Aorta (tissue), 5 donors: ENCODE measurements at places on chromosomes 3 and 15. TPM values are rescaled to one million over a fixed set of nuclear protein-coding genes. Genes with fewer than 3 reads are reported as not detected.

The COMMD2 gene
- total RNA-seq = 34.4 TPM

DNA sequence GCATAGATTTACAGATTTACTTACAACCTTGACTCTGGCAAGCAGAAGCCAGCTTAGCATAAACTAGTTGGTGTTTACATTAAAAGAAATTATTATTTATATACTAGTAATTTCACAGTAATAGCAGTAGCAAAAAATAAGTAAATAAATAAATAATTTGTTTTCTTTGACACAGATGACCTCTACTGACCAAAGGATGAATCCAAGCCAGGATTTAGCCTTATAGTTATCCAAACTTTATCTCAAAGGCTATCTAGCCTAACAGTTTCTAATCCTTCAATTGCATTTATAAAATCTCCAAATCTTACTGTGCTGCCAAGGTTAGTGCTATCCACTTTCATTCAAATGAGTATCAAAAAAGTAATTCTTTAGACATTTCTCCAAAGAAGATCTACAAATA is 64.3 kb downstream of the FRMD5 start:
- no peak overlapping the region for H3K27ac ChIP-seq
- no peak overlapping the region for H3K4me3 ChIP-seq
- no peak for DNase-seq
- no peaks in the 10 kb centered on the region for H3K36me3 ChIP-seq
- no peaks in the 10 kb centered on the region for H3K27me3 ChIP-seq

The C15orf62 gene
- total RNA-seq = 0.19 TPM

DNA sequence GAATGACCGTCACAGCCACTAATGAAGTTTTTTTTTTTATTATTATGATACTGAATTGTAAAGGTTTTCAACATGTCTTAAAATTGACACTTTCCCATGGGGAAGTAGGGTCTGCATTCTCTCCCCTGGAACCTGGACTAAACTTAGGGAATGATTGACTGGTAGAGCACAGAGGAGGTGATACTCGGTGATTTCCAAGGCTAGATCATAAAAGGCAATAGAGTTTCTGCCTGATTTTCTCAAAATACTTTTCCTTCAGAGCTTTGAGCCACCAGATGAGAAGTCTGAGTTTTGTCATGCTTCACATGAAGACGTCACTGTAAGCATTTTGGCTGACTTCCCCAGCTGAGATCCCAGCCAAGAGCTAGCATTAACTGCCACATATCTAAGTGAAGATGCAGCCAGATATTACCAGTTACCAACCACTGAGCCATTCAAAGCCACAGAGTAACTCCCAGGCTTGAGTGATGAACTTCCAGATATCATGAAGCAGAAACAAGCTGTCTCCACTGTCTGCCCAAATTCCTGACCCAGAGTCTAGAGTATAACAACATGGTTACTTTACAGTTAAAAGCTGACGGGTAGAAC is 105.8 kb downstream of the LSAMP start:
- no peaks in the 10 kb centered on the region for H3K4me1 ChIP-seq
- no peaks in the 10 kb centered on the region for H3K27me3 ChIP-seq
- no peak for DNase-seq
- no peak overlapping the region for H3K27ac ChIP-seq
- no peaks in the 10 kb centered on the region for H3K36me3 ChIP-seq

DNA sequence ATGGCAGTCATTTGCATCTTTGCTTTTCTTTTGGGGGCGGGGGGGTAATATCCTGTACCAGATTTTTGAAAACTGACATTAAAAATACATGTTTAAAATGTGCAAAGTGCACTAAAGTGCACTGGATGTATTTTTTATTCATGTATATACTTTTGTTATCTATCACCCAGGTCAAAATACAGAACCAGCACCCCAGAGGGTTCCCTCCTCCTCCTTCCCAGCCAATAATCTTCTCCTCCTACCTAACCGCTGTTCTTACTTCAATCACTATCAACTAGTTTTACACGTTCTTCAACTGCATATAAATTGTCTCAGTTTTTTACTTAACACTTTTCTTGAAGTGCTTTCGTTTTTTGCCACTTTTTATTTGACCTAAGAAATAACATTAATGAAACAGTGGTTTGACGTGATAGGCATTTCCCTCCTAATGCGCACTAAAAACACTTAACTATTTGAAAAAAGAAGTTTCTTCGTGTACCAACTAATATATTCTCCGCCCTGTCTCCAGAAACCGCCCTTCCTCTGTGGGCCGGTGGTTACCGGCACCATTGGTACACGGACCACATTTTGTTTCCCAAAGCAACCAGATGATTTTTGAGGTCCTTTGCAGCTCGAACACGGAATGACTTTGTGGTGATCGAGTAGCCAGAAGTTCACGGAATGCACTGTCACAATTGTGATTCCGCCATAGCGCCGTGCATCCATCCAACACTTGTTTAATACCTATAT is 836 bp upstream of the AKAP13 start:
- H3K27me3 ChIP-seq = no peaks in the 10 kb centered on the region
- H3K27ac ChIP-seq = peak overlapping the region; percentile 52
- H3K4me3 ChIP-seq = peak overlapping the region; percentile 75
- no peaks in the 10 kb centered on the region for H3K36me3 ChIP-seq
- no peaks in the 10 kb centered on the region for H3K4me1 ChIP-seq

The XCR1 gene
- 0.26 TPM for total RNA-seq

GRCh38 chr3:23152989-23153388 is 50.1 kb upstream of the UBE2E2 start:
- no peaks in the 10 kb centered on the region for H3K27me3 ChIP-seq
- no peaks in the 10 kb centered on the region for H3K36me3 ChIP-seq
- no peak overlapping the region for H3K27ac ChIP-seq
- no peaks in the 10 kb centered on the region for H3K4me1 ChIP-seq

The GRIP2 gene
- 8.6 TPM for total RNA-seq

GRCh38 chr15:83312071-83312470 is 27.6 kb upstream of the BNC1 start:
- no peaks in the 10 kb centered on the region for H3K4me1 ChIP-seq
- H3K27me3 ChIP-seq = no peaks in the 10 kb centered on the region
- no peak for DNase-seq
- no peak overlapping the region for H3K27ac ChIP-seq

GRCh38 chr3:3551981-3552380 is 247.2 kb upstream of the LRRN1 start:
- H3K36me3 ChIP-seq = no peaks in the 10 kb centered on the region
- no peak overlapping the region for H3K4me3 ChIP-seq
- no peaks in the 10 kb centered on the region for H3K27me3 ChIP-seq
- H3K27ac ChIP-seq = no peak overlapping the region

The PCLAF gene
- total RNA-seq = 0.91 TPM

The CACNA2D3 gene
- total RNA-seq = 1.2 TPM

The CLSTN2 gene
- 18.0 TPM for total RNA-seq

The CHDH gene
- 1.1 TPM for total RNA-seq

GRCh38 chr15:77856705-77857346 is 220.7 kb downstream of the TBC1D2B start:
- no peaks in the 10 kb centered on the region for H3K27me3 ChIP-seq
- H3K36me3 ChIP-seq = no peaks in the 10 kb centered on the region
- DNase-seq = peak; percentile 37
- H3K4me1 ChIP-seq = no peaks in the 10 kb centered on the region
- H3K27ac ChIP-seq = no peak overlapping the region

- no peak overlapping the region for H3K4me3 ChIP-seq
- no peaks in the 10 kb centered on the region for H3K36me3 ChIP-seq
- no peak overlapping the region for H3K27ac ChIP-seq
- no peaks in the 10 kb centered on the region for H3K27me3 ChIP-seq
- no peaks in the 10 kb centered on the region for H3K4me1 ChIP-seq
Observed at GRCh38 chr3:53159156-53160060, 1.6 kb upstream of the PRKCD start.

The ZCWPW2 gene
- 1.1 TPM for total RNA-seq

GRCh38 chr15:40232625-40233070 is 6.2 kb upstream of the PAK6 start:
- no peaks in the 10 kb centered on the region for H3K27me3 ChIP-seq
- H3K4me1 ChIP-seq = no peaks in the 10 kb centered on the region
- no peaks in the 10 kb centered on the region for H3K36me3 ChIP-seq
- H3K27ac ChIP-seq = no peak overlapping the region
- no peak for DNase-seq

The C3orf49 gene
- not detected for total RNA-seq

The GMNC gene
- not detected for total RNA-seq

DNA sequence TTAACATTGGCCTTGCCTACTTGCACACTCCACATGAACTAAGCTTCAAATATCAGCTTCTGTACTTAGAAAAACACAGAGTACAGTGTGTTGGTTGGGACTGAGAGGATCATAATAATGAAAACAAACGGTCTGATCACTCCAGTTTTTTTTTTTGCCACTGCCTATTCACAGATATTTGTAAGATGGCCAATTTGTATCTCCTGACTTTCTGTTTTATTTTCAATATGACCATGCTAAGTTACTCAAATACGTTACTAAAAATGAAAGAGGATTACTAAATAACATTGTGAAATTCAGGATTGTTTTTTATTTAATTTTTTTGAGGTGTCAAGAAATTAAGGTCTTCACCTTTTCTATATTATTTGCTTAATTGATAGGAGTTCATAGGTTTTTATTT is 595.1 kb downstream of the TUSC7 start:
- no peaks in the 10 kb centered on the region for H3K36me3 ChIP-seq
- H3K4me1 ChIP-seq = no peaks in the 10 kb centered on the region
- DNase-seq = no peak
- no peaks in the 10 kb centered on the region for H3K27me3 ChIP-seq
- H3K4me3 ChIP-seq = no peak overlapping the region
- no peak overlapping the region for H3K27ac ChIP-seq

GRCh38 chr3:142498397-142499180 is 50.8 kb upstream of the XRN1 start:
- H3K27me3 ChIP-seq = no peaks in the 10 kb centered on the region
- no peak overlapping the region for H3K27ac ChIP-seq
- no peak overlapping the region for H3K4me3 ChIP-seq
- H3K4me1 ChIP-seq = no peaks in the 10 kb centered on the region
- DNase-seq = no peak
- H3K36me3 ChIP-seq = no peaks in the 10 kb centered on the region

DNA sequence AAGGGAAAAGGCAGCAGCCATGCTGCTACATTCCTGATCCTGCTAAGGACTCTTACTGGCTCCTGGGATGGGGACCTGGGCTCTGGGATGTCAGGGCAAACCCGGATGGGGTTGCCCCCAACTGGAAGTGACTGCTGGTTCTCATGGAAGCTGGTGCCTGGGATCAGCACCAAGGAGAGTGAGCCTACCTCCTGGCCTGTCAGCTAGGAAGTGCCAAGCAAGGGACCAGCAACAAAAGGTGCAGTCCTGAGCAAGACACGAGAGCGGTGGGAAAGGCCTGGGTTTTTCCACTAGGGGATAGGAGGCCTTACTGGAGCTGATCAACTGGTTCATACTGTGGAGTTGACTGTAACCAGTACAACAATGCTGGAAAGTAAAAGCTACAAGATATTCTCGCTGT is 47.9 kb upstream of the SYNM start:
- H3K27me3 ChIP-seq = no peaks in the 10 kb centered on the region
- no peaks in the 10 kb centered on the region for H3K4me1 ChIP-seq
- no peak for DNase-seq
- H3K27ac ChIP-seq = no peak overlapping the region
- no peak overlapping the region for H3K4me3 ChIP-seq
- no peaks in the 10 kb centered on the region for H3K36me3 ChIP-seq

DNA sequence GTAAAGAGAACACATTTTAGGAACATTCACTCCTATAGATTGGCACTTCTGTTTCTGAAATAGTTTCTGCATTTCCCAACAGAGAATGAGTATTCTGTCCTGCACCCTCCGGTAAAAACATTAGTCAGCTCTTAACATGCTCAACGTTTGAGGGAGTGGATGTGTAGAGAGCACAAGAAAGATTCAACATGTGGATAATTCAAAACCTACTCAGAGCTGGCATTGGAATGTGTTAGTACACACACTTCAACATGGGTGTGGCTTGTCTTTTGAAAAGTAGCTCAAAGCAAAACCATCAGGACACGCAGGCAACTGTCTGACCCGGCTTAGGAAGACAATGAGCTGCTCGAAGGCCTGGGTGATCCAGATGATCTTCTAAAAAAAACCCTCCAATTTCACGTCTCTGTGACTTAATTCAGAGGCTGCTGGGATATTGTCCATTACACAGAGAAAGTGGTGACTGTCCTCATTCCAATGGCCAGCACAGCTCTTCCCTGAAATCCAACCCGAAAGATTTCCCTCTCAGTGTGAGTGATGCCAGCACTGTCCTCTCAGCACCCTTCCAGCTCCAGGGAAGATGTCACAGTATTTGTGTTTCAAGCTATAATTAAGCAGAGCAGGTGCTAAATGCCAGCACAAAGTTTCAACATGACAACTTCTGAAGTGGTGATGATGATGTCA is 18.1 kb downstream of the FBN1 start:
- H3K4me3 ChIP-seq = no peak overlapping the region
- H3K4me1 ChIP-seq = peaks cover 27% of the 10 kb centered on the region
- no peaks in the 10 kb centered on the region for H3K27me3 ChIP-seq
- no peak overlapping the region for H3K27ac ChIP-seq
- no peak for DNase-seq
- no peaks in the 10 kb centered on the region for H3K36me3 ChIP-seq

DNA sequence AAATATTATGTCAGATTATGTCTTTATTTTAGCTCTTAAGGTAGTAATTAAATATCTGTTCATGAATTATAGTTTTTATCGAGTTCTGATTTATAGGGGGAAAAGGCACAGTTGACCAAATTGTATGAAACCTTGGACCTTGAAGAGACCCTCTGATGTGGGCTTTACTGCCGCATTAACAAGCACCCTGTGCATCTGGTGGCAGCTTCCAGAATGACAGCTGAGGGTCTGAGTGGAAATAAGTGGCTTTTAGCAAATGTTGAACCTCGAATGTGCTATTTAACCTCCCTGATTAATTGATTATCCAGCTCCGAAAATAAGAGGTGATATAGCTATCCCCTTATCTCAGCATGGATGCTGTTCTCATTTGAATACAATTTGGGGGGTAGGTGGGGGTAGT is 87.0 kb downstream of the TMEM108 start:
- no peaks in the 10 kb centered on the region for H3K27me3 ChIP-seq
- no peak overlapping the region for H3K27ac ChIP-seq
- H3K4me1 ChIP-seq = peaks cover 4% of the 10 kb centered on the region
- no peaks in the 10 kb centered on the region for H3K36me3 ChIP-seq

- no peak for DNase-seq
- no peak overlapping the region for H3K4me3 ChIP-seq
- no peaks in the 10 kb centered on the region for H3K27me3 ChIP-seq
- no peaks in the 10 kb centered on the region for H3K36me3 ChIP-seq
Observed at GRCh38 chr3:159356606-159357005, 554.8 kb downstream of the MFSD1 start.

GRCh38 chr3:66499881-66500575 is 794 bp downstream of the LRIG1 start:
- peaks cover 8% of the 10 kb centered on the region for H3K4me1 ChIP-seq
- H3K27ac ChIP-seq = peak overlapping the region; percentile 84
- no peaks in the 10 kb centered on the region for H3K27me3 ChIP-seq
- H3K36me3 ChIP-seq = no peaks in the 10 kb centered on the region
- H3K4me3 ChIP-seq = peak overlapping the region; percentile 82
